NCI-H69 (cell line): ENCODE measurements at places on chromosomes 6 and 20.
A peak's percentile ranks its signal among the peaks of the same experiment; 100 is the strongest.

DNA sequence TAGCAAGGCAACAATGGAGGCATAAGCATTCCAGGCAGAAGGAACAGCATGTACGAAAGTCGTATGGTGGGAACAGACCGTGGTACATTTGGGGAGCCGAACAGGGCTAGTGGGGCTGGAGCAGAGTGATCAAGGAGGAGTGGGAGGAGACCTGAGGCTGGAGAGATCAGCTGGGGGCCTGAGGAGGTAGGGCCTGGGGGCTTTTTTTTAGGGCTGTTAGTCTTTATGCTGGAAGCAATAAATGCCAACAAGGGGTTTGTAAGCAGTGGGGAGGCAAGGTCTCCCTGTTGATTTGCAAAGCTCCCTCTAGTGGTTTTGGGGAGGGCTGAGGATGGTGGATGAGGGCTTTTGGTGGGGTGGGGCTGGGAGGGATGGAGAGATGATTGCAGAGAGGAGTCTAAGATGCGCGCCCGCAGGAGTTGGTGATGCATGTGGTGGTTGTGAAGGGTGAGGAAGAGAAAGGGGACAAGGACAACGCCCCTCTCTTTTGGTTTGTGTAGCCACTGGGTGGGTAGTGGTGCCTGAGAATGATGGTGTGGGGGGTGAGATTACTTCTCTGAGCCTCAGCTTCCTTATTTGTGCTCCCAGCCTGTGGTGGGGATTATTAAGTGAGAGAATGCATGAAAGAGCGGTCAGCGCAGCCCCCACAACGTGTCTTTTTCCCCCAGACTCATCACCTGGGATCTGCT is 74.1 kb upstream of the TOX2 start:
- no peak for DNase-seq

DNA sequence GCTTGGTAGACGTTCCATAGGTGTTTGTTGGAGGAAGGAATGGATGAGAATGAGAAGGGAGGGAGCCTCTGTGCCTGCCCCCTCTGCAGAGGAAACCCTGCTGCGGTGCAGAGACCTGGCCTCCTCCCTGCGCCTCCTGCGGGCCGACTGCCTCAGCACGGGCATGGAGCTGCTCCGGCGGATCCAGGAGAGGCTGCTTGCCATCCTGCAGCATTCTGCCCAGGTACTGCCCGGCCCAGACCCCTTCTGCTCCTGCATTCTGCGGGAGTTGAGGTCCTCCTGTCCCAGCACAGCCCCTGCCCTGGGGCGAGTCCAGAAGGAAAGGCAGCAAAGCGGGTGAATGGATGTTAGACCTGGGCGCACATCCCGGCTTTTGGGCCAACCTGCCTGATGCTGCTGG is 6.1 kb downstream of the DNPH1 start:
- DNase-seq: no peak

- DNase-seq: peak; percentile 18
These were observed 59.8 kb upstream of the MANEA start for GRCh38 chr6:95517568-95517967.

GRCh38 chr6:41654698-41655151 is 16.5 kb downstream of the MDFI start:
- DNase-seq: no peak

DNA sequence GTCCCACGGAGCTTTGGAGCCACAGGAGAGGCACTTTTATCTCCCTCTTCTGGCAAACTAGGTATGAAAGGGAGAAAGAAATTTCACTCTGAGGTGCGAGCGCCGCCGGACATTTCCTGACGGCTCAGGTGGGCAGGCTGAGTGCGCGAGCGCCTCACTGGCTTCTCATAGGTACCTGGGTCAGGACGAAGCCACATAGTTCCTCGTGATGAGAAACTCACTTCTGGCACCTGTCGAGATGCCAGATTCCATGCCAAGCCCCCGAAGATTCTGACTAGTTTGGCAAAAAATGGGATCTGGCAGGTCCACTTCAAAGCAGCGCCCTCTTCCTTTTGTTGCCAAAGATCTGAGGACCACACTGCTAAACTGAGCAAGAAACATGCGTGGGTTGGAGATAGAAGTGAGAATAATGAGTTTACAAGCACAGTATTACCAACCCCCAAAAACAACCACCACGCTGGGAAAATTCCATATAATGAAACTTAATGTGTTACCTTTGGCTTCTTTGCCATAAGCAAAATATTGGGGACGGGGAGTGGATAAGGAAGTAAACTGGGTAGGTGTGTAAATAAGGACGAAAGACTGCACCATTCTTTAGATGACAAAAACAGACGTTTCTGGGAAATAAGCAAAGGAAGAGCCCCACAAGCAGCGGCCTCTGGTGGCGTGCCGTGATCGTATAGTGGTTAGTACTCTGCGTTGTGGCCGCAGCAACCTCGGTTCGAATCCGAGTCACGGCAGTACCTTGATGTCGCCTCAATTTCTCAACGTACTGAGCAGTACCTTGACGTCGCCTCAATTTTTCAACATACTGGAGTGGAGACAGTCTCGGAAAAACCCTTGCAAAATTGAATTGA is 89.8 kb upstream of the PRSS16 start:
- peak; percentile 94 for DNase-seq

DNA sequence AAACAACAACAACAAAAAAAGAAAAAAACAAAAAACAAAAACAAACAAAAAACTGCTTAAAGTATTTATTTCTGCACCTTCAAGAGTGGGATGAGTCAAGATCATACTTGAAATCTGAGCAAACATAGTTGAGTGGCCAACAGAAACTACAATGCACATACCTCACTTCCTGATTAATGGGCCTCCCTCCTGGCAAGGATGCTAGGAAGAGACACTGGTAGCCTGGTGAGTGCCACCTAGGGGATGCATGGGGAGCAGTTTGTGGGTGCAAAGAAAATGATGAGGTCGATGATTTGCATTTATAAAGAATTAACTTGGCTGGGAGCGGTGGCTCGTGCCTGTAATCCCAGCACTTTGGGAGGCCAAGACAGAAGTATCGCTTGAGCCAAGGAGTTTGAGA is 808.1 kb downstream of the MAFB start:
- DNase-seq: peak; percentile 14
